ENCODE measurements at places on chromosomes 3 and 15. TPM values are rescaled to one million over a fixed set of nuclear protein-coding genes. Genes with fewer than 3 reads are reported as not detected.

Gene GOLGA6D
- total RNA-seq = not detected

Gene SAXO2
- total RNA-seq = 1.5 TPM

Gene CPEB1
- 16.2 TPM for total RNA-seq

Gene FOXB1
- total RNA-seq = not detected

Gene APBA2
- 4.1 TPM for total RNA-seq

Gene OR5K4
- total RNA-seq = not detected

Gene PRSS50
- 0.22 TPM for total RNA-seq

Gene TMEM108
- not detected for total RNA-seq

Gene IQCH
- 0.66 TPM for total RNA-seq

Gene HDC
- total RNA-seq = 5.9 TPM

Gene GOLGA6B
- not detected for total RNA-seq

Gene GHRL
- total RNA-seq = 2.9 TPM

Gene GOLGA6L7
- not detected for total RNA-seq

Gene TMEM207
- total RNA-seq = not detected

Gene IL17RD
- total RNA-seq = 10.0 TPM

Gene PLCH1
- 1.4 TPM for total RNA-seq

Gene CCR9
- 0.78 TPM for total RNA-seq

Gene DZIP1L
- total RNA-seq = 44.2 TPM

Gene A4GNT
- not detected for total RNA-seq

Gene SERINC4
- total RNA-seq = not detected

Gene SEMA3F
- 58.5 TPM for total RNA-seq

Gene CASR
- total RNA-seq = not detected

Gene COL7A1
- total RNA-seq = 3.1 TPM

Gene SEMA6D
- 15.7 TPM for total RNA-seq

Gene OIP5
- total RNA-seq = 2.7 TPM

Gene ETV5
- 14.0 TPM for total RNA-seq

Gene SENP2
- total RNA-seq = 27.5 TPM

Gene SKIC8
- 75.1 TPM for total RNA-seq

Gene GXYLT2
- 16.7 TPM for total RNA-seq

Gene ALS2CL
- total RNA-seq = 14.4 TPM

Gene C3orf80
- not detected for total RNA-seq

Gene SPATA16
- total RNA-seq = not detected

Gene SEMA3G
- 27.8 TPM for total RNA-seq

Gene FGF7
- 135 TPM for total RNA-seq

Gene TPRG1
- total RNA-seq = 12.9 TPM

Gene GOLGA6L22
- total RNA-seq = not detected

Gene ZDHHC3
- total RNA-seq = 139 TPM

Gene NEO1
- total RNA-seq = 41.5 TPM

Gene SLC38A3
- total RNA-seq = 2.1 TPM

Gene NOX5
- 1.3 TPM for total RNA-seq

Gene CCDC80
- total RNA-seq = 32.4 TPM

Gene ADCY5
- 20.7 TPM for total RNA-seq

Gene FOXL2
- not detected for total RNA-seq

Gene SATB1
- 28.5 TPM for total RNA-seq

Gene HIGD2B
- not detected for total RNA-seq

Gene PRC1
- total RNA-seq = 14.5 TPM

Gene RETNLB
- not detected for total RNA-seq

Gene PPP1R14D
- total RNA-seq = not detected

Gene NFKBIZ
- total RNA-seq = 161 TPM

Gene KBTBD12
- 0.87 TPM for total RNA-seq

Gene PLA1A
- not detected for total RNA-seq

Gene PPM1L
- total RNA-seq = 41.0 TPM

Gene EIF4G1
- 248 TPM for total RNA-seq

Gene BCHE
- not detected for total RNA-seq

All from tibial nerve (tissue), 4 donors.